ENCODE measurements at places on chromosomes 16 and 17. TPM values are rescaled to one million over a fixed set of nuclear protein-coding genes. Genes with fewer than 3 reads are reported as not detected.

The IGFBP4 gene
- total RNA-seq = 8.8 TPM

DNA sequence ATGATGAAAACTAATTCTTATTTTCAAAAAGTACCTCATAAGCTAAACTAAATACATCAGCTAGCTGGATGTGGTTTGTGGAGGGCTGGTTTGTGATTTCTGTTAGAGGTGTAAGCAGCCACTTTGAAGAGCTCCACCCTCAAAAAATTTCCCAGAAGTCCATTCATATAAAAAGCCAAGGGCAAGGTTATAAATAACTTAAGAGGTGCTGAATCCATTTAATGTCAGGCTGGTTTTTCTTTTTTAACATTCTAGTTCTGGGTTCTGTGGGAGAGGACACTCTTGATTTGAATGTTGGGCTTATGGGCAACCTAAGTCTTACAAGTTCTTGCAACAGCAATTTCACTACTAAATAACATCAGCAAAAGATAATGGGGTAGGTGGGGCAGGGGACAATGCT, 3.4 kb upstream of the WIPI1 start:
- DNase-seq = peak; percentile 59

- no peak for DNase-seq
Observed at GRCh38 chr16:74825016-74825415, 50.4 kb upstream of the FA2H start.

GRCh38 chr16:5058476-5058875, 7.3 kb downstream of the C16orf89 start:
- no peak for DNase-seq

DNA sequence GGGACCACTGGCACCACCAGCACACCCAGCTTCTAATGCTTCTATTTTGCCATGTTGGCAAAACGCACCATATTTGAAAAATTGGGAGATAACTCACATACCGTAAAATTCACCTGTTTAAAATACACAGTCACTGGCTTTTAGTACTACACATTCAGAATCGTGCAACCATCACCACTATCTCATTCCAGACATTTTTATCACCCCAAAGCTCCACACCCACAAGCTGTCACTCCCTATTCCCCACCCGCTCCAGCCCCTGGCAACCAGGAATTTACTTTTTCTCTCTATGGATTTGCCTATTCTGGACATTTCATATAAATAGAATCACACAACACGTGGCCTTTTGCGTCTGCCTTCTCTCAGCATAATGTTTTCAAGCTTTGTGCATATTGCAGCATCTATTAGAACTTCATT, 25.0 kb downstream of the PPL start:
- DNase-seq = no peak

Measured in activated naive CD4-positive, alpha-beta T cell treated with anti-CD3 and anti-CD28 coated beads for 36 hours (primary cell).